Hematopoietic multipotent progenitor cell treated with erythropoietin and hydrocortisone succinate and interleukin-3 and kit ligand, for 17 days (in vitro differentiated cells): ENCODE measurements at places on chromosomes 4 and X.

GRCh38 chrX:43313035-43313434, 343.1 kb upstream of the MAOA start:
- DNase-seq = no peak

DNA sequence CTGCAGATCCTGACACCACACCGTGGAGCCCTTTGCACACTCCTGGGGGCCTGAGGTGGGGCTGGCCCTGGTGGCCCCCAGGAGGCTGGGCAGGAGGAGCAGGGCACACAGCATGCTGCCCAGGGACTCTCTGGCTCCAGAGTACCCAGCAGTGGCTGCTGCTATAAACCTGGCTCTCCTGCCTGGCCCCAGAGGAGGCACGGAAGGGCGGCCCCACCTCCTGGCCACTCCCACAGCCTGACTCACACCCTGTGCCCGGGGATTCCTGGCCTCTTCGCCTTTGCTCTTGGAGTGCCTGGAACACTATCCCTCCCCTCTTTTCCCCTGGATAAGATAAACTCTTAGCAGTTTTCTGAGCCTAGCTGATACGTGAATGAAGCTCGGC, at the start of gene PSAPL1:
Gene PSAPL1, minus strand, starts transcription at position 165 of the 385 bp plus-strand sequence. Its CDS starts 51 bp downstream, at position 114.
- DNase-seq = no peak

- no peak for DNase-seq
These were observed 176.4 kb upstream of the JADE1 start for GRCh38 chr4:128633067-128633466.

- DNase-seq = no peak
These were observed 112.7 kb downstream of the FAM53A start for GRCh38 chr4:1571165-1572009.

DNA sequence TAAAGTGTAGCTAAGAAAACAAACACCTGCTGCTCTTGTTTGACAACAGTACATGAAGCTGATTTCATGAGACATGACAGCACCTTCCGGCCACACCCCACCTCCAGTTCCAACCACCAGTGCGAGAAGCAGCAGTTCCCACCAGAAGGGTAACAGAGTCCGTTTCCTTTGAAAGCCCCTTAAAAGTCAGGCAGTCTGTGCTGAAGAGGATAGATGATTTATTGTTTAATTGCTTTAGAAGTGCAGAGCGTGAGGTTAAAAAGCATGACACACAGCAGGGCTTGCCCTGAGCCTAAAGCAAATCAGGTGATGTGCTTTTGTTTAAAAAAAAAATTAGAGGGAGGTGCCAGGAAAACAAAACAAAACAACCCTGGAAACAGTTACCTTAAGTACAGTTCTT, 82.6 kb downstream of the HADH start:
- no peak for DNase-seq

- DNase-seq = no peak
These were observed 4.2 kb upstream of the MTMR1 start for GRCh38 chrX:150688911-150689451.

- DNase-seq = no peak
These were observed 63.6 kb downstream of the ASB9 start for GRCh38 chrX:15206306-15206705.

DNA sequence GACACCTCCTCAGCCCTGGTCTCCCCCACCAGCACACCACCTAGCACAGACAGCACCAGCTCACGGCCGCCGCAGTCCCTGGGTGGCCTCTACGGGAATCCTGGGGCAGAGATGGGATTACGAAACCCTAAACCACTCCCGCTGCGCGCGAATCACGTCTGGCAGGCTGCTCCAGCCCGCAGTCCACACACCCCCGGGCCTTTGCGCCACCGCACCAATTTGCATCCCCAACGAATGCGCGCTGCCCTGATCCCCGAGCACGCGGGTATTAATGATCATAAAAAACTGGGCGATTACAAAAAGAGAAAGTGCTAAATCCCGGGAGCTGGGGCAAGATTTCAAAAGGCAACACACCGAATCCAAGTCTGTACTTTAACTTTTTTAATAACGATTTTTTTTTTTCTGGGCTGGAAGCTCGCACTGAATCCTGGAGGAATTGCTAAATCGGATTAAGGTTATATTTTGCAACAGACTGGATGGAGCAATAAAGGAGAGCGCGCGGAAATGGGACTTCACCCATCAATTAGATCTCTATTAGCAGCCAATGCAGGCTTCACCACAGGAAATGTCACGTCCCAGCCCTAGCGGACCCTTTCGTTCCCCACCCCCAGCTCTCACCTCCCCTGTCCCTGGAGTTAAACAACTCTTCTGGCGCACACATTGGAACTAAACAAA, 69.8 kb upstream of the TMEM33 start:
- no peak for DNase-seq

GRCh38 chr4:107603430-107603829, 116.6 kb downstream of the PAPSS1 start:
- DNase-seq = no peak

DNA sequence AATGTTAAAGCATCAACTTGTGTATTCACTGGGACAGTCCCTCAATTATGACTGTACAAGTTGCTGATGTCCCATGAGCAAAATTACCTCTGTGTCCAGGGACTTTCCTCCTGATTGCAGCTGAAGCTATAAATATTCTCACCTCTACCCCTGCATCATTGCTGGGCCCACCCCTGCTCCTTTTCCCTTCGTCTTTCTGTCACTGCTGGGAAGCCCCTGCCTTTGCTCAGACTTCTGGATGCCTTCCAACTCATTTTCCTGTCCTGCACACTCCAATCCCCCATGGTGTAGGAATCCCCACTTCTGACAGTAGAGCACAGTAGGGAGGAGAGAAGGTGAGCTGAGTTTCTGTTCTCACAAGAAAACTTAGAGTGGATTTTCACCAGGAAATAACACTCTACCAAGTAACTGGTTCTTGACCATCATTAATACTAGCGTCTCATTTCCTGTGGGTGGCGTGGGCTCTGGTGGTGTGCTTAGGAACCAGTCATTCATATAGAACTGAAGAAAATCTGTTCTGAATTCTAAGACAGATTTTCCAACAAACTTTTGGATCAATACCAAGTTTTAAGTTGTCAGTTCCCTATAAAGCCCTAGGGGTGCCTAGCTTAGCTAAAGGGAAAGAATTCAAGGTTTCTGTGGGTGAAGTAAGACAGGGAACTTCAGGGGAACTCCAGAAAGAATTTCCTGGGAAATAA, 136.2 kb upstream of the MED14 start:
- no peak for DNase-seq

DNA sequence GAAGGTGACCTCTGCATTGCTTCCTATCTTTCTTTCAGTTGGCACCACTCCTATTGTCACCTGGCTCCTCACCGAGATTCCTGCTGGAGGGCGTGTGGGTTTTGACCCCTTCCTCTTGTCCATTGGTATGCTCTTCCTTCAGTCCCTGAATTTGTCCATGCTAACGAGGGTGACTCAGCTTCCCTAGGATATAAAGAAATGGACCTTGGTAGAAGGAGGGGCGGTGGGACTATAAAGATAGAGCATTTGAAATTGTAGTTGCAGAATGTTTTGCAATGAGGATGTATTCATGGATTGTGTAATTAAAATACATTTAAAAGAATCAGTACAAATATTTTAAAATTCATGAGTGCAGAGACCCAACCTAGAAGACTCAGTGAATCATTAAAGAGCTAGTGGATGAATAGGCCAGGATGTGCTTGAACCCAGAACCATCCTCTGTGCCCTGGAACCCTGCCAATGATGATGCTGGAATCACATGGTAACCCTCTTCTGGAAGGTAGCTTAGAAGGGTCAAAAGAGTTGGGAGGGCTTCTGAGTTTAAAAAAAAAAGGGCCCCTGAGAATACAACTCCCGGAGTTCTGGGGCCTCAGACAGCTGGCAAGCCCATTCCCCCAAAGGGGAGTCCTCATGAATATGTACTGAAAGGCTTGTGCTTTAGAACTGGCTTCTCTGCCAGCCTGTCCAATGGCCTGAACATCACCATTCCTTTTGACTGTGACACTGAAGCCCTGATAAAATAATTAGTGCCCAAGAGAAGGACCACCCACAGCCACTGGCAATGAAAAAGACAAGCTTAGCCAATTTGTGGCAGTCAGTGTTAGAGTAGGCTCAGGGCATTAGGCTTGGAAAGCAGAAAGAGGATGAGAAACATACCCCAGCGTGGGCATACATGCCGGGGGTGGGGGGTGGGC, 8.0 kb downstream of the XPNPEP2 start:
- DNase-seq = no peak

GRCh38 chr4:61182915-61183314, 17.2 kb upstream of the ADGRL3 start:
- no peak for DNase-seq

GRCh38 chr4:53591372-53591892, at the start of gene LNX1:
TSS of gene LNX1 (minus strand) at chr4:53591486. CDS start at chr4:53574002, 17,484 bp downstream.
- no peak for DNase-seq

DNA sequence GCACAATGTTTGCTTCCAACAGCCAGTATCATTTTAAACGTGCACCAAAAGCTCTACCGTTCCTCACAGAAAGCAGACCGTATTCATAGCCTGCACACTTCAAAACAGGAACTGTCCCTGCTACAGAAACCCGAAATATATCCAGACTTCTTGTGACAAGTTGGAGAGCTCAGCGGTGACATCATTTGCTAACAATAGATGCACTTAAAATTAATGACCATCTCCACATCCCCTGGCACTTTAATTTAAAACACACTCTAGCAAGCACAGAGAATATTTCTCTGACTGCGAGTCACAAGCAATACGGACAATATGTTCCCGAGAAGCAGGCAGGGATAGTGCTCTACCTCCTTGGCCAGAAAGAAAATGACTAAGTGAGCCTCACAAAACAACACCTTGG, 2.5 kb downstream of the NYX start:
- no peak for DNase-seq

- no peak for DNase-seq
These were observed 2065.8 kb downstream of the ARAP2 start for GRCh38 chr4:34178476-34178875.

- peak; percentile 30 for DNase-seq
These were observed 762 bp downstream of the PIGA start for GRCh38 chrX:15334561-15334960.

- DNase-seq = no peak
These were observed 673 bp downstream of the CNGA2 start for GRCh38 chrX:151735219-151735618.

DNA sequence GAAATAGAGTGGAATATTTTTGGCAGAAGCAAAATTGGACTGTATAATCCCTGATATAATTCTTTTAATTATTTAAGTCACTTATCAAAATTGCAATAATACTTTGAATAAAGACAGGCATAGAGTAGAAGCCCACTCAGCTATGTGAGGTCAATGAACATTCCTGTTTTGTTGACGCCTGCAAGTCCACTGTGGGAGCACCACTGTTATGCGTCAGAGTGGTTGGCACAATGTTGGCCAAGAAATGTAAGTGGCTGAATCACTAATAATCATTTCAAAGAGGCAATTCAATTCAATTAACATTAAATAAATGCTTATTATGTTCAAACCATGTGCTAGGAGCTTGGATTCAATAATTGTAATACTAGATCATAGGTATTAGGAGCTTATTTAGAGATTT, 221.0 kb downstream of the SPCS3 start:
- DNase-seq = no peak

DNA sequence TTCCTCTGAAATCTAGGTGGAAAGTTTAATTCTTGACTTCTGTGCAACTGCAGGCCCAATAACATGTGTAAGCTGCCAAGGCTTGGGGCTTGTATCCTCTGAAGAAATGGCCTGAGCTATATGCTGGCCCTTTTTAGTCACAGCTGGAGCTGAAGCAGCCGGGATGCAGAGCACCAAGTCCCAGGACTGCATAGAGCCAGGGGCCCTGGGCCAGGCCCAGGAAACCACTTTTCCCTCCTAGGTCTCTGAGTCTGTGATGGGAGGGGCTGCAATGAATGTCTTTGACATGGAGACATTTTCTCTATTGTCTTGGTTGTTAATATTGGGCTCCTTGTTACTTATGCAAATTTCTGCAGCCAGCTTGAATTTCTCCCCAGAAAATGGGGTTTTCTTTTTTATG, 588.5 kb downstream of the CENPC start:
- no peak for DNase-seq

GRCh38 chrX:27767387-27767786, 40.4 kb upstream of the MAGEB10 start:
- no peak for DNase-seq

DNA sequence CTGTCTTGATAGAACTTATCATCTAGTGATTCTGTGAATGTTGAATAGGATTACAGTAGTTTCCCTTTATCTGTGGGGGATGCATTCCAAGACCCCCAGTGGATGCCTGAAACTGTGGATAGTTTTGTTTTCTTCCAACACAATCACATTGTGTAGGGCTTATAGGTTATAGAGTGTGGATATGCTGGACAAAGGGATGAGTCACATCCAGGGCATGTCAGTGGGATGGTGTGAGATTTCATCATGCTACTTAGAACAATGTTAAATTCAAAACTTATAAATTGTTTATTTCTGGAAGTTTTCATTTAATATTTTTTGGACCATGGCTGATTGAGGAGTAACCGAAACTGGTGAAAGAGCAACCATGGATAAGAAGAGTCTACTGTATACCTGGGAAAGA, 432.3 kb upstream of the ATOH1 start:
- no peak for DNase-seq

- DNase-seq = no peak
These were observed 107.3 kb downstream of the DTHD1 start for GRCh38 chr4:36388710-36389109.

DNA sequence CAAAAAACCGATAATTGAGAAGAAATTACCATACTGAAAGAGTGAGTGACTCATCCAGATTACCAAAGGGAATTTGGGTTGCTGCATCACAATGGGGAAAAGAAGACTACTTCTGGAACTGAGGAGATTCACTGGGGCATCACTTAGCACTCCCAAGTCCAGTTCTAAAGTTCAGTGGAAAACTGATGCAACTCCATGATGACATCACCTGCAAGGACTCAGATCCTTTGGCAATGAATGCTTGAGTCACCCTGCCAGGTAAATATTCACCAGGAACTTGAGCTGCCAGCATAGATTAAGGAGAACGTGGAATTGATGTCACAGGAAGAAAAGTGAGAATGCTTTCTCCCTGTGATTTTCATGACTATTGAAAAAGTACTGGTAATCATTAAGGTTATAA, 32.0 kb upstream of the SMIM10L2A start:
- DNase-seq = no peak

DNA sequence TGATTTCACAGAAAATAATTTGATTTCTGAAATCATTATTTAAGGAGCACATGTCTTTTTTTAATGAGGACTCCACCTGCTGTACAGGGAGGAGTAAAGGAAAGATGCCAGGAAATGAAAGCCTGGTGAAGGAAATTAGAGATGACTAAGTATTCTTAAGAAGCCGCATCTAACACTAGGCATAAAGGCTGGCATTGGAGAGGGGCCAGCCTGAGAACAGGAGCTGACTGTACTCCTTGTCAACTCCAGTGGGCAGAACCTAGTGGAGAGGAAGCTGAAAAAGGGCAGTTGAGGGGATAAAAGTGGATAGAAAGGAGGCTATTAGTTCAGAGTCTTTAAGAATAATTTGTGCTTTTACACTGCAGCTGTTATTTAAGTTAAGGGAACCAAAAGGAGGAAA, 393.0 kb downstream of the PPP1R2C start:
- no peak for DNase-seq

GRCh38 chr4:38946919-38947318, 79.3 kb downstream of the FAM114A1 start:
- DNase-seq = no peak
